Heart left ventricle (tissue), 16 donors: ENCODE measurements at places on chromosomes 2 and 18. TPM values are rescaled to one million over a fixed set of nuclear protein-coding genes. Genes with fewer than 3 reads are reported as not detected.

DNA sequence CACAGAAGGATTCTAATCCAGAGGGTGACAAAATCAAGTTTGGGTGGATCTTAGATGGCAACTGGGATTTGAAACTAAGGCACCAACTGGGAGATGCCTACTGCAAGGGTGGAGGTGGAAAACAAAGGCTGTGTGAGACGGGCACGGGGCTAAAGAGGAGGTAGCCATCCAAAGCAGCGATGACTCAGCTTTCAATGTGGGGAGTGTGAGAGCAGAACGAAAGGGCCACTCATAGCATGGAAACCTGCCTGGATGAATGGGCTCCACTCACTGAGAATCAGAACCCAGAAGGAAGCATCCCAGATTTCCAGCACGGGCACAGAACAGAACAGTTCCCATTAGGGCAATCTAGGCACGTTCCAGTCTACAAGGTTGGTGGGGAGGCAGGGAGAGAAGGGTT lies 159.5 kb downstream of the COL4A4 start:
- no peak for DNase-seq

DNA sequence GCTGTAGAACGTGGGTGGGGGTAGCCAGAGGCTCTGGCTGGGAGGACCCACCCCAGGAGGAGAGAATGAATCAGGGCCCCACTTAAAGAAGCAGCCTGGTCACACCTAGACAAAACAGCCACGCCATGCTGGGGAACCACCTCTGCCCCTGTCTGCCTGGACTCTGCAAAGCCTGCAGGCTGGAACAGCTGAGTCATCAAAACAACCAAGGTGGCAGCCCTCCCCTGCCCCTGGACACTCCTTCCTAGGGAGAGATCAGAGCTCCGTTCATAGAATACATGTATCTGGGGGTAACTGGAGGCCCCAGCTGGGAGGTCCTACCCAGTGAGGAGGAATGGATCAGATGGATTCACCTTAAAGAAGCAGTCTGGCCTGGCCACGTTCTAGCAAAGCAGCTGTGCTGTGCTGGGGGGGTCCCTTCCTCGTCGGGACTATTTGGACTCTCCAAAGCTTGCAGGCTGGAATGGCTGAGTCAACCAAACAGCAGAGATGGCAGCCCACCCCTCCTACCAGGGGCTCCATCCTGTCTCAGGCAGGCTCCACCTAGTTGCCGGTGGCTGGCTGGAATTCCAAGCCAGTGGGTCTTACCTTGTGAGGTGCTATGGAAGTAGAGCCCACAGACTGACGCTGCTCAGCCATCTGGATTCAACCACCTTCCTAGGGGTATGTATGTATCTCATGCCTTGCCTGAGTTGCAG lies 50.5 kb upstream of the NT5C1B start:
- DNase-seq = no peak

- DNase-seq = no peak
Measured at GRCh38 chr2:123540291-123540690, 484.8 kb upstream of the CNTNAP5 start.

DNA sequence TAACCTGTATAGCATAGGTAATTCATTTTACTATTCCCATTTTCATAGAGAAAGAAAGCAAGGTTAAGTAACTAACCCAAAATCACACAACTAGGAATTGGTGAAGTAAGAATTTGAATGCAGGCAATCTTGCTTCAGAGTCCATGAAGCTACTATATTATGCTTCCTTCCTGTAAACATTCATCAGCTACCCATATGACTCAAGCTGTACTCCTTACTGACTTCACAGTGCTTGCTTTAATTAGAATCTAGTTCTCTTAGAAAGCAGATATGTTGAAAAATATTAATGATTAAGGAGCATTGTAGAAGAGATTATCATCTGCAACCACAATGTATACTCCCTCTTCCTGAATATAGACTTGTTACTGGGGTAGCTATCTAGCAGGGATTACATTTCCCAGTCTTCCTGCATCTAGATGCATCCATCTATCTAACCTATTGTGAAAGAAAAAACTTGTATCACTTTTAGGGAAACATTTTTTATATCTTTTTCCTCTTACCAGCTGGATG lies 961.6 kb upstream of the CHAC2 start:
- DNase-seq = no peak

GRCh38 chr18:12857991-12858544 lies 26.0 kb downstream of the PTPN2 start:
- DNase-seq = no peak

Gene RNF125
- 2.8 TPM for polyA plus RNA-seq

Gene TUBB6
- 90.4 TPM for polyA plus RNA-seq
